ENCODE measurements at places on chromosomes 13 and 19.

DNA sequence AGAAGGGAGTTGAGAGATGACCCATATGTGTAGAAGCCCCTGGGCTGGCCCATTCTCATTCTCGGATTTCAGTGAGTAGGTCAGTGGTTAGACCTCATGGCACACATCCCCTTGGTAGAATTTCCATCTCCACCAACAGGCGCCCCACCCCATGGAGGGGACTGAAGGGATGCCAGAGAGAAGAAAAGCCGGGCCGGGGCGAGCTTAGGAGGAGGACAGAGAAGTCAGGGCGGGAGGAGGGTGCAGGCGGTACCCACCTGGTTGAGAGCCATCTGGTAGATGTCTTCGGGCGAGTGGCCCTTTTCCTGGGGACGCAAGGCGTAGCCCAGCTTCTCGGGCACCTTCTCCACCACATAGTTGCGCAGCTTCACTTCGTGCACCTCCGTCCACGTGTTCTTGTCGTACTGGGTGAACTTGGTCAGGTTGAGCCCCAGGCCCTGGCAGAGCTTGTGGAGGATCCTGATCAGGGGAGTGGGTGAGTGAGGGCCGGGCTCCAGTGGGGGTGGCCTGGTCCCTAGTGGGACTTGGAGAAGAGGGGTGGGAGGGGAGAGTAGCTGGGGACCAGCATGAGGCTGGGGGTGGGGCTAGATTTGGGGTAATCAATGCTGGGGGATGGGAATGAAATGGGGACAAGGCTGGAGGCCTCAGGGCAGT is 2.5 kb downstream of the IL4I1 start:
- DNase-seq = no peak

GRCh38 chr13:36783890-36784289 is 35.1 kb upstream of the RFXAP start:
- no peak for DNase-seq

GRCh38 chr13:39350461-39350881 is 252.5 kb downstream of the LHFPL6 start:
- DNase-seq = no peak

GRCh38 chr19:19212916-19213315 is 1.2 kb downstream of the NCAN start:
- DNase-seq = no peak

- no peak for DNase-seq
These were observed 5.8 kb downstream of the QTRT1 start for GRCh38 chr19:10706990-10707389.

DNA sequence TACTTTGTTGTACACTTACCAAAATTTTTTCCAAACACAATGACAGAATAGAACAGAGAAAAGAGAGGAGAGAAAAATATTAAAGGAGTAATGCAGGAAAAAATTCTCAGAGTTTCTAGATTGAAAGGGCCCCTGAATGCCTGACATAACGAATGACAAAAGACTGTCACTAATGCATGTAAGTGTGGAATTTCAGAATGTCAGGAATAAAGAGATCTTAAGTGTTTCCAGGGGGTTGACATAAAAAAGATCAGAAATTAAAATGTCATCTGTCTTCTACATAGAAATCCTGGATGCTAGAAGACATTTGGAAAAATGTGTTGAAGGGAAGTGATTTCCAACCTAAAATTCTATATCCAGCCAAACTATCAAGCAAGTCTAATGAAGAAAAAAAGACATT is 27.2 kb downstream of the TEX26 start:
- no peak for DNase-seq

- DNase-seq = no peak
These were observed 138.6 kb upstream of the GPR12 start for GRCh38 chr13:26899202-26899601.

GRCh38 chr19:18419699-18420460 is 682 bp downstream of the SSBP4 start:
- peak; percentile 75 for DNase-seq

- DNase-seq = peak; percentile 11
These were observed 4.8 kb downstream of the F2RL3 start for GRCh38 chr19:16893686-16893989.

DNA sequence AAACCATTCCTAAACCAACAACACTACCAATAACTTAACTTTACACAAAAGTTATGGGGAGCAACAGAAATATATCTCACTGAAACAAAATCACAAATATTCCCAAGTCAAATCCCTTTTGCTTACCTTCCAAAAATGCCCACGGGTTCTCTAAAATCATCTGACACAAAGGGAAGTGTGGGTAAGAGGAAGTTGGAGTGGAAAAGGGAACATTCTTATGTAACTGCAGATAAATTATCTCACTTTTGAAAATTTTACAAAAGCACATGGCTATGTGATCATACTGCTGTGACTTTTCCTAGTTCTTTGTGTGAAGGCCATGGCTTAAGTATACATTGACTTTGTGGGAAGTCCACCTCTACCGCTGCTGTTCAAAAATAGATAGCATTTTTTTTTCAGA is 350.5 kb downstream of the GPC6 start:
- no peak for DNase-seq

DNA sequence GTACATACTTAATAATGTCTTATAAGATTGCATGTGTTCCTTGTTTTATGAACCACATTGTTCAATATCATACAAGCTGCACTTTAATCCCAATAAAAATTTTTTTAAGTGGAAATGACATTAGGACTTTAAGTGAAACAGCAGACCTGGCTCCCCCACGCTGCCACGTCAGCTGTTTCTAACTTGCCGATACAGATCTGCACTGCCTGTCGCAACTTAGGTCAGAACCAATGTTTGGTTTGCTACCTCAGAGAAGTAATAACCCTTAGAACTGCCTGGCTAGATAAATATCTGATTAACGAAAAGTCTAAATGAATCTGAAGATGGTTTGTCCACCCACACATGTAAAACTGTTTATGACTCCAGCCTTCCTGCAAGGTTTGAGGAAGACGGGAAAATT is 327.5 kb upstream of the DACH1 start:
- no peak for DNase-seq

DNA sequence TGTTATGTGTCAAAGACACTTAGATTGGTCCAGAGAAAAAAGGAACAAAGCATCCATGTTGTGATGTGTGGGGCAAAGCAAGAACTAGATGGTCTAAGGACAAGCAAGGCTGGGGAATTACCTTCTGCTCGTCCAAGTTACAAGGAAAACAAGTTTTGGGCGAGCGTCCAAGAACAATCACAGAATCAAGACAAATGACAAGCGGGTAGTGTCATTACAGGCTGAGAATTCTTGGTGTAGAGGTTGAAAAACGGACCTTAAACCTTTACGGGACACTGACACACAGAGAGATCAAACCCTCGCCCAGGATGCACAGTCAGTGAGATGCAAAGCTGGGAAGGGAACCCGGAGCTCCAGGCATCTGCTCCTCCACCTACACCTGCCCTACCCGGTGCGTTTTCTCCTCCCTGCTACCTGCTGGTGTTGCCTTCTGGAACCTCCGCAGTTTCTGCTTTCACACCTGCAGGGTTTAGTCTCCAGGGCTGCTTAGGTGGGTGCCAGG is 515 bp upstream of the ZNF324B start:
- DNase-seq = no peak

- no peak for DNase-seq
These were observed 7.8 kb upstream of the RAB3A start for GRCh38 chr19:18211683-18212082.

- DNase-seq = peak; percentile 59
These were observed 657 bp downstream of the ZNF550 start for GRCh38 chr19:57559008-57559403.

GRCh38 chr19:10760273-10760944 is 42.5 kb downstream of the DNM2 start:
- DNase-seq = no peak
